ENCODE measurements at places on chromosomes 3 and 15.

GRCh38 chr3:193917158-193917557, 218.8 kb upstream of the HES1 start:
- no peak for DNase-seq

GRCh38 chr15:100787567-100788417, 91.8 kb upstream of the ALDH1A3 start:
- DNase-seq = no peak

GRCh38 chr3:193809106-193809505, 216.1 kb downstream of the OPA1 start:
- DNase-seq = no peak

DNA sequence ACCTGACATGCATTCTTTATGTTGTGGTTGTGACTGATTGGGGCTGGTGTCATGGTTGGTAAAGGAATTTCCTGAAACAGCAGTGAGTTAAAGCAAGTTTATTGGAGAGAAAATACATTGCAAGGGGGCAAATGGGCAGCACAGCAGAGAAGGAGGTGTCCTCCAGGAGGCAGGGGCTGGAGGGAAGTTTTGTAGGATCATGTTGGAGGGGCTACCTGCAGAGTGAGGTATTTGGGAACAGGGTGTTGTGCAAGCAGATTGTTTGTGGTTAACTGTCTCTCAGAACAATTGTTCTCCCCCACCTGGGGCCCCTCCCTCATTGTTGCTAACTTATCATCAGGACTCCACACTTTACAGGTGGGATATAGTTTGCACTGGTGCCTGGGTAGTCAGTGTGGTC, 196.0 kb downstream of the NSUN3 start:
- no peak for DNase-seq

GRCh38 chr15:50880651-50881114, 27.8 kb upstream of the AP4E1 start:
- no peak for DNase-seq

DNA sequence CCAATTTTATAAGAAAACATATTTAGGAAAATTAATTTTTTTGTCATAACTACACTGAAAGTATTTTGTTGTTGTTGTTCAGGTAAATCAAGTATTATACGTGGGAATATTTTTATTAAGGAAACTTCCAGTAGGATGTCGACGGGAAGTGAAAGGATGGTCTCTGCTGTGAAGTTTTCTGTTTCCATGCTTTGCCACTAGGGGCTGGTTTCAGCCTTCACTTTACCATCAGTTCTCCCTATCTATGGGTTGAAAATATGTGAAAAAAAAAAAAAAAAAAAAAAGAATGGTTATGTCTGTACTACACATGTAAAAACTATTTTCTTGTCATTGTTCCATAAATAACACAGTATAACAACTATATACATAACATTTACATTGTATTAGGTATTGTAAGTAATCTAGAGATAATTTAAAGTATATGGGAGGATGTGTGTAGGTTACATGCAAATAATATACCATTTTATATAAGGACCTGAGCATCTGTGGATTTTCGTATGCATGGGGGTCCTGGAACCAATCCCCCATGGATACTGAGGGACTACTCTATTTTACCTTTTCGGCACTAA, 136.7 kb downstream of the SMAD6 start:
- no peak for DNase-seq

- no peak for DNase-seq
These were observed 14.2 kb upstream of the PPP1R2 start for GRCh38 chr3:195557322-195557721.

- DNase-seq = peak; percentile 61
These were observed 32.7 kb downstream of the GNB4 start for GRCh38 chr3:179418610-179419009.

- DNase-seq = no peak
These were observed 241.1 kb downstream of the ZNF621 start for GRCh38 chr3:40765884-40766283.

DNA sequence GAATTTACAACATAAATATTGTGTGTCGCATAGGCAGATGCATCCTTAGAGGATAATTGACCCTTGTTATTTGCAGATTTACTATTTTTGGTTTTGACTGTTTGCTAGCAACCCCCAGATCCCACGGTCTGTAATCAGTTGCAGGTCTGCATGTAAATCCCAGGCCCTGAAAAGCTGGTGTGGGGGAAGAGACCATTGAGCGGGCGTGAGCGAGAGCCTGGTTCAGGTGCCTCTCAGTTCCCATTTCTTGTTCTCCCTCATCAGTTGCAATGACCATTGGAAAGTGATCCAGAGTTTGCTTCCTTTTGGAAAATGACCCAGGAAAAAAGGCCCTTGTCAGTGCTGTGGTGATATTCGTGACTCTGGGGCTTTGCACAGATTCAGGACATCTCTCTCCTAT, 238.9 kb downstream of the UACA start:
- no peak for DNase-seq

GRCh38 chr3:10395671-10396070, 74.8 kb upstream of the SEC13 start:
- DNase-seq = no peak

- DNase-seq = no peak
These were observed 13.2 kb downstream of the GREM1 start for GRCh38 chr15:32730677-32731654.

DNA sequence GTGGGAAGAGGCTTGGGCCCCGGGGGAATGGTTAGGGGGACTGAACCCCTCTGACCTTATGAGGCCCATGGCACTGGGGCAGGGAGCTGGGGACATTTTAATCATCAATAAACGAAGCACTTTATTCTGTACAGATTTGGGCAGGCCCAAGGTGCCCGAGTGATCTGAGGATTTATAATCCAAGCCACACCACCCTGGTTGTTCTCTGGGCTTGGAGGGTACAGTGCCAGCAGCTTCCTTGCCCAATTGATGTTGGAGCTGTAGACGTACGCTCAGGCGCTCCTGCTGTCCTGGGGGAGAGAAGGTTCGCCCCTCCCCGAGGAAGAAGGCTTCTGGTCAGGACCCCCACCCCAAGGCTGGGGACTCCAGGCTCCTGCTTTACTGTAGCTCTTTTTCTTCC, 12.5 kb downstream of the ZBTB47 start:
- DNase-seq = no peak

GRCh38 chr3:58052373-58053273, 44.4 kb downstream of the FLNB start:
- DNase-seq = no peak

- DNase-seq = no peak
These were observed 166.4 kb downstream of the C3orf70 start for GRCh38 chr3:184986366-184986889.

- no peak for DNase-seq
These were observed 76.9 kb downstream of the STAG1 start for GRCh38 chr3:136675150-136675858.

DNA sequence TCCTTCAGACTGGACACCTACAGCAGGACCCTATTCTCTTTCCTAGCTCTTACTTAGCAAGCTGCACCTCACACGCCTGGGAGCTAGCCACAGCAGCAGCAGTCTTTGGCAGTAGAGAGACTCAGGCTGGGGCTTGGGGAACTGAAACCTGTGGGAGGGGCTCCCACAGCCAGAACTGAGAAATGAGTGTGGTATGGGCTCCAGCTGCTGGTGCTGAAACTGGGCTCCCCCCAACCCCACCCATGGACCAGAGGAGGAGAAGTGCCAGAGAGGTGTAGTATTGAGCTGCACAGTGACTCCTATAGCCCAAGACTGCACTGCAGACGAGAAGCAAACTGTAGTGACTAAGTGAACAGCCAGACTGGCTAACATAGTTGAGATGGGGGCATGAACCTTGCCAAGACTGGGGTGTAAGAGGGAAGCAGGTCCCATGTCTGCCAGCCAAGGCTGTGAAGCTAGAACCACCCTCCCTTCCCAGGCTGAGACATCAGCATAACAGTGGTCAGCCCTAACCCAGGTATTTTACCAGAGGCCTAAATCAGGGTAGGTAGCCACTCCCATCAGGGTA, 62.5 kb downstream of the MYO5A start:
- DNase-seq = no peak

GRCh38 chr15:90871139-90871715, 2.8 kb downstream of the FURIN start:
- no peak for DNase-seq

DNA sequence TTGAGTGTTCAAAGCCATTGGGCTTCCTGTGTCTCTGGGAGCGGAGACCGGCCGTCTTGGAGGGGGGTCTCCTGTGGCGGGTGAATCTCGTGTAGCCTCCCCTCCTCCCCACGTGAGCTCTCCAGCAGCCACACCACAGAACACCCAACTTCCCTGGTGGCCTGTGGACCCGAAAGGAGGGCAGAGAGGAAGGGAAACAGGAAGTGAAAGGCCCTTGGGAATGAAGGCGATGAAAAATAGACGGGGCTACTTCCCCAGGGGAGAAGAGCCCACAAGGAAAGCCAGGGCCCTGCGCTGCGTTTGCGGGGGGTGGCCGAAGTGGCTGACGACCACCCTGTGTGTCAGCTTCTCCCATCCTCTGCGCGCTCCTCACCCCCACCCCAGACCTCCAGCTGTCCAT, 5.4 kb downstream of the ANKRD63 start:
- DNase-seq = no peak

DNA sequence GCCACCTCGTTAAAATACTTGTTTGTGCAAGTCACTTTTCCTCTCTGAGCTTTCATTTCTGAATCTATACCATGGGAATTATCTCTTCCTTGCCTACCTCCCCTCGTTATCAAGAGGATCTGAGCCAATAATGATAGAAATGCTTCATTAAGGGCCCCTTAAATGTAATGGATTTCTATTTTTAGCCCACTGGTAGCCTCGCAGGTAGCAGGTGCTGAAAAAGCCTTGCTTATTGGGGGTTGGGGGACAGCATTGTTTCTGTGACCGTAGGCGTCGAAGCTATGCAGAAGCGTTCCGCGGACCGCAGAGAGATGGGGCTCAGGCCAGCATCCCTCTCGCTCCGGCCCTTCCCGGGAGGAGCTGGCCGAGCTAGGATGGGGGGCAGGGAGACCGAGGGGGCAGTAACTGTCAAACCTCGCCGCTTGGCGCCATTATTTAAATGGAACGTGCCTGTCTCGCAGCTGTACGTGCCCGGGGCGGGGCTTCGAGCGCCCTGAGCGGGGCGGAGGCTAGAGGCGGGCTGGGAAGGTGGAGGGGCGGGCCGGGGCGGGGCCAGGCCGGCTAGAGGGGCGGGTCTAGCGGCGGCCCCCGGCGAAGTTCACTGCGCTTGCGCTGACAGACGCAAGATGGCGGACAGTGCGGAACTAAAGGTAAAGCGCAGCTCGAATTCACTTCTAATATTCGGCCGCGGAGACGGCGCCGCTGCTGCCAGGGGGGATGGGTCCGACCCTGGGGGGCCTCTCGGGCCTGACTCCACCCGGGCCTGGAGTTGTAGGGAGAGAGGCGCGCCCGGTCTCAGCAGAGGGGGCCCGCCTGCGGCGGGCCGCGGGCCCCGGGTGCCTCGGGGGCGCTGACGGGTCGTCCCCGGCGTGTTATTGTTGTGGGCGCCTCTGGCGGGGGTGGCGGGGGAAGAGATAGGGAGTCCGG, at the start of gene PIAS1:
PIAS1 (plus strand) TSS at position 615 of the 927 bp plus-strand sequence; CDS start at position 627, 12 bp downstream.
- DNase-seq = peak; percentile 80

DNA sequence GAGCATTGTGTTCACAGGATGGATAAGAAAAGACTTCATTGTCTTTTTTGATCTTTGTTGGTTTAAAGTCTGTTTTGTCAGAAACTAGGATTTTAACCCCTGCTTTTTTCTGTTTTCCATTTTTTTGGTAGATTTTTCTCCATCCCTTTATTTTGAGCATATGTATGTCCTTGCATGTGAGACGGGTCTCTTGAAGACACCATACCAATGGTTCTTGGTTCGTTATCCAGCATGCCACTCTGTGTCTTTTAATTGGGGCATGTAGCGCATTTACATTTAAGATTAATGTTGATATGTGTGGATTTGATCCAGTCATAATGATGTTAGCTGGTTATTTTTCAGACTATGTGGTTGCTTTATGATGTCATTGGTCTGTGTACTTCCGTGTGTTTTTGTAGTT, 687.0 kb downstream of the NAALADL2 start:
- no peak for DNase-seq

DNA sequence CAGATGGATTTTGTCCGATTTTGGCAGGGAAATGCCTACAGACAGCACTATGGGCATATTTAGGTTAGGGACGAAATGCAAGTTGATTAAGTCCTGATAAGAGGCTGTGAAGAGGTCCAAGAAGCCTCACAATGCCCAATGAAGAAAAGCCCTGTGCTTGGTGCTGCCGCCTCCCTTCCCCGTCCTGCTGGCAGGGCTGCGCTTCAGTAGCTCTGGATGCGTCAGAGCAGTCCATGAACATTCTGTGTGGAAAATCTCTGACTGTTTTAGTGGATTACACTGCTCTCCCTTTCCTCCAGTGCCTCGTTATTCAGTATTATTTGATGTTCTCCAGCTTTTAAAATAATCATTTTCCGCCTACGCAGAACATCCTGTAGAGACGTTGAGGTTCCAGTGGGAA, 39.6 kb downstream of the MLH1 start:
- no peak for DNase-seq
